ENCODE measurements at places on chromosomes 16 and 17.
A peak's percentile ranks its signal among the peaks of the same experiment; 100 is the strongest.

- DNase-seq = no peak
These were observed 237.0 kb upstream of the SOX9 start for GRCh38 chr17:71883845-71884244.

DNA sequence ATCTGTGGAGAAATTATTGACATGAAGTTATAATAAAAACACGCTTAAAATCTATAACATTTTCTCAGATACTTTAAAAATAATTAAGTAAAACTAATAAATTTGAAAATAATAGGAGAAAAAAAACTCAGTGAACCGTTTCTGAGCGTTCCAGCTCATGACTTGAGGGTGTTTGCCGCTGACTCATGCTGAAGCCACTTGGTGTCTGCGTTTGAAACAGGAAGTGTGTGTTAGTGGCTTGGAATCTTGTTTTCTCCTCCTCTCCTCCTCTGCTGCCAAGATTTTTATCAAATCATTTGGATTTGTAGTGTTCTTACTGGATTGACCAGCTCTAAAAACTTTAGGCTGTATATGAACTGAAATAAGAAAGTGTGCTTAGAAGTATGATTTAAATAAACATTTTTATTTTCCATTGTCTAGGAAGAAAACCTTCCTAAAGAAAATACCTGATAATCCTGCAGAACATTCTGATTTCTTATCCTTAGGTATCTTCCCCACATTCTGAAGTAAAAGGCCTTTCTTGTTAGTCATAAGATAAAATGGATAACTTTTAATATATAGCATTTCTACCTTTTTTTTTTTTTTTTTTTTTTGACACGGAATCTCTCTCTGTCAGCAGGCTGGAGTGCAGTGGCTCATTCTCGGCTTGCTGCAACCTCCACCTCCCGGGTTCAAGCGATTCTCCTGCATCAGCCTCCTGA lies 30.8 kb downstream of the USP10 start:
- no peak for DNase-seq

DNA sequence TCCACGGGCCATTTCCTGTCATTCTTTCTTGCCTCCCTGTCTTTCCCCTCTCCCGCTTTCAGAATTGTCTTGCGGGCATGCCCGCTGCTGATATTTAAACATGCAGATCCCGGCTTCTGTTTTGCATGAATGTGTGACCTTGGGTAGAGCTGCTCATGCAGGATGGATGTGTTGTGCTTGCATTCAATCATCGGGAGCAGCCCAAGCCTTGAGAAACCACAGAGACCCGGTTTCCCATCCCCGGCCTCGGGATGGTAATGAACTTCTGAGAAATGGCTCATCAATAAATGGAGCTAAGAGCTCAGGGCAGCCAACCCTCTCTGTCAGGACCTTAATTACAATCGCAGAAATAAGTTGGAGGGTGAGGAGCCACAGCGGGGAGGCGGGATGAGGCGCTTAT lies 303.7 kb upstream of the TNRC6C start:
- peak; percentile 73 for DNase-seq

GRCh38 chr16:6482696-6483468 lies 849.8 kb upstream of the RBFOX1 start:
- no peak for DNase-seq

All from NCI-H526 treated with DMSO at 0.1 percent for 48 hours (cell line).